ENCODE measurements at places on chromosomes 16 and 17. TPM values are rescaled to one million over a fixed set of nuclear protein-coding genes. Genes with fewer than 3 reads are reported as not detected.

STH gene
- not detected for total RNA-seq

DNA sequence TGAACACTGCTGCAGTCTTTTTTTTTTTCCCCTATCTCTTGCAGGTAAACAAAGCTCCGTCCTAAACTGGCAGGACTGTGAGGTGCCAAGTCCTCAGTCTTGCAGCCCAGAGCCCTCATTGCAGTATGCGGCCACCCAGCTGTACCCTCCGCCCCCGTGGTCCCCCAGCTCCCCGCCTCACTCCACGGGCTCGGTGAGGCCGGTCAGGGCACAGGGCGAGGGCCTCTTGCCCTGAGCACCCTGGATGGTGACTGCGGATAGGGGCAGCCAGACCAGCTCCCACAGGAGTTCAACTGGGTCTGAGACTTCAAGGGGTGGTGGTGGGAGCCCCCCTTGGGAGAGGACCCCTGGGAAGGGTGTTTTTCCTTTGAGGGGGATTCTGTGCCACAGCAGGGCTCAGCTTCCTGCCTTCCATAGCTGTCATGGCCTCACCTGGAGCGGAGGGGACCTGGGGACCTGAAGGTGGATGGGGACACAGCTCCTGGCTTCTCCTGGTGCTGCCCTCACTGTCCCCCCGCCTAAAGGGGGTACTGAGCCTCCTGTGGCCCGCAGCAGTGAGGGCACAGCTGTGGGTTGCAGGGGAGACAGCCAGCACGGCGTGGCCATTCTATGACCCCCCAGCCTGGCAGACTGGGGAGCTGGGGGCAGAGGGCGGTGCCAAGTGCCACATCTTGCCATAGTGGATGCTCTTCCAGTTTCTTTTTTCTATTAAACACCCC is 13.8 kb downstream of the IL34 start:
- DNase-seq, result no peak

DNA sequence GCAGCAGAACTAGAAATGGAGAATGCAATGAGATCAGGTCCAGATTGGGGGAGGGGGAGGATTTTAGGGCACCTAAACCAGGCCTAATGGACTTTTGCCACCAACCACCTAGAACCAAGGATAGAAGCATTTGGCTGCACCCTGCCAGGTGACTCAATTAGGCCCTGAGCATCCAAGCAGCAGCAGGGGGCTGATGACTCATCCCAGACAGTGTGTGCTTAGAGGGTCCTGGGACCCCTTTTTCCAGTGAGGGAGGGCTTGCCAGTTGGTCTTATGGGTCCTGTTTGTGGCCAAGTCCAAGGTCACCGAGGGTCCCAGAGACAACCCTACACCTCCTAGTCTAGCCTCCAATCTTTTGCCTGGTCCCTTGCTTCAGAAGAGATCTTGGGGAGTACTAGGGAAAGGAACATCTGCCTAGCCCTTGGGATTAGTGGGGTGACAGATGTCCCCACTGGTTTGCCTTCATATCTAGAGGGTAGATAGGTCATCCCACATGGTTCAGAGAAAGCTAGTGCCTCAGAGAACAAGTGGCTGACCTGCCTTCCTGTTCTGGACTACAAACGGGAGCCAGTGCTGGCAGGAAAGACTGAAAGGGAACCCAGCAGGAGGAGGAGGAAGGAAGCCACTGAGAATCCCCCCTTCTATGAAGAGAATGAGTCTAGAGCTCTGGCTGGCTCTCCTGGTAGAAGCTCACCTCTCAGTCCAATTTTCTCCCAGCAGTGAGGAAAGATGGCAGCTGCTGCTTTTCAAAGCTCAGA is 1.6 kb upstream of the TBKBP1 start:
- no peak for DNase-seq

- no peak for DNase-seq
Measured at GRCh38 chr16:1426734-1427471, 4.0 kb upstream of the PERCC1 start.

DNA sequence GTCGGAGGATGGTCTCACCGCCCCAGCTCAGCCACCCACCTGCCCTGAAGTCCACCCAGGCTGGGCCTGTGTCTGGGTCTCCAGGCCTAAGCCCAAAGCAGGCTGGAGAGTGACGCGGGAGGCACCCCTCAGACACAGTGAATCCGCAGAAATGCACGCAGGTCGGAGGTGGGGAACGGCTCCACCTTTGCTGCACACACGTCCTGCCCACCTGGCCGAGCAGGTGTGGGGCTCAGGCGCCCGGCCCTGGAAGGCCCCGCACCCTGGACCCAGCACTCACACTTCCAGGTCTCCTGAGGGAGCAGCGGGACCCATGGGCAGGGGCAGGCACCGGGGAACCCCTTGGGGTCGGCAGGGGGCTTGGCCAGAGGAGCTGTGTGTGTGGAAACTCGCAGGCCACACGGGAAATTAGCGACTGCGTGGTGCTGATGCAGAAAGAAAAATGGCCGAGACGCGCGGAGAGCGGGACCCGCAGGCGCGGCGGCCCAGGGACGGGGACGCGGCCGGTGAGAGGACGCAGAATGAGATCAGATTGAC is 10.7 kb downstream of the CYBC1 start:
- no peak for DNase-seq

AGRP gene
- total RNA-seq, result not detected

DNA sequence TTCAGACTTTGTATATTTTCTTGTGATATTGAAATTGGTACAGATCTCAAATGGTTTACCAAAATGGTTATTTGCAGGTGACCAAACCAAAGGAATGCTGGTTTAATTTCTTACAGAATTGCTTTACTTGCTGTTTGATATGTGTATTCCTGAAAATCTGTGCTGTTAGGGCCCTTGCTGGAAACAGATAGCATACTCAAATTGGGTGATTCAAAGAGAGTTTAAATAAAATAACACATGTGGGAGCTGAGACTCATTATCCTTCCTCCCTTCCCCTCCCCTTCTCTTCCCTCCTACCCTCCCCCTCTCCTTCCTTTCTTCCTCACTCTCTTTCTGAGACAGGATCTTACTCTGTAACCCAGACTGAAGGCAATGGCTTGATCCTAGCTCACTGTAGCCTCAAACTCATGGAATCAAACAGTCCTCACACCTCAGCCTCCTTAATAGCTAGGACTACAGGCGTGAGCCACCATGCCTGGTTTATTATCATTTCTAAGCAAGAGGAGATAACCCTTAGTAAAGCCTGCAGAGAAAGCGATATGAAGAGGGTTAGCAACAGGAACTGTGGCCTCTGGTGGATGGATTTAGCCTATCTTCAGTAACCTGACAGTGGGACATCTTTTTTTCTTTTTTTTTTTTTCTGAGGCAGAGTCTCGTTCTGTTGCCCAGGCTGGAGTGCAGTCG is 141.9 kb downstream of the BCAS3 start:
- no peak for DNase-seq

GRCh38 chr17:4877089-4877488 is 22.2 kb upstream of the C17orf107 start:
- DNase-seq, result no peak

DNA sequence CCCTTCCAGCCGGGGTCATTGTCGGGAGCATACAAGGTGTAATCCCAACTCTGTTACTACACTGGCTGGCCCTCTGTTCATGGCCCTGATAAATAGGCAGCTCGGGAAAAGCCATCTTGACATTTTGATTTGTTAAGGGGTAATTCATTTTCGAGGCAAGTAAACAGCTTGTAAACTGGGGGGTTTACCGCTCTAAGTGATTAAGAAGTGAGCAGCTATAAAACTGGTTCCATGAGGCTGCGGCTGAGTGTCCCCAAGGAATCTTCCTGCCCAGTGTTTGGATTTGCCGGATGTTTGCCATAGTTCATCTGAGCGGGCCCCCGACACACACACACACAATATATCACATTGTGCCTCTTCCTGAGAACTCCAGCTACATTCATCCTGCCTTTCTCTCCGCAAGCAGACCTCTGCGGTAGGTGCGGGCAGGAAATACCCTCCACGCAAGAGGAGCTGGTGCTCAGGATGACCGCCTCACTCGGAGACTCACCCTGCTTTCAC is 92.2 kb downstream of the SOCS1 start:
- DNase-seq, result no peak

DNA sequence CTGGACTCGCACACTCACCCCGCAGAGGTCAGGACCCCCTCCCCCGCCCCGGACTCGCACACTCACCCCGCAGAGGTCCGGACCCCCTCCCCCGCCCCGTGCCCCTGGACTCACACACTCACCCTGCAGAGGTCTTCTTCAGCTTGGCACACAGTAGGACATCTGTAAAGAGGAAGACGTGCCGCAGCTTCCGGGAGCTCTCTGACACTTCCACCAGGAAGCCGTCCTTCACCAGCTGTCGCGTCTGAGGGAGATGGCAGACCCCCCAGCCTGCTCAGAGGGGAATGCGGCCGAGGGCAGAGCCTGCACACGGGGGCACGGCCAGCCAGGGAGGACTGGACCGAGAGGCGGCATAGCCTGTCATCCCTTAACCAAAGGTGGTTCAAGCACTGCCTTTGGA is 72.9 kb downstream of the TIMM22 start:
- no peak for DNase-seq

POLR2A gene
- total RNA-seq, result 264 TPM

DNA sequence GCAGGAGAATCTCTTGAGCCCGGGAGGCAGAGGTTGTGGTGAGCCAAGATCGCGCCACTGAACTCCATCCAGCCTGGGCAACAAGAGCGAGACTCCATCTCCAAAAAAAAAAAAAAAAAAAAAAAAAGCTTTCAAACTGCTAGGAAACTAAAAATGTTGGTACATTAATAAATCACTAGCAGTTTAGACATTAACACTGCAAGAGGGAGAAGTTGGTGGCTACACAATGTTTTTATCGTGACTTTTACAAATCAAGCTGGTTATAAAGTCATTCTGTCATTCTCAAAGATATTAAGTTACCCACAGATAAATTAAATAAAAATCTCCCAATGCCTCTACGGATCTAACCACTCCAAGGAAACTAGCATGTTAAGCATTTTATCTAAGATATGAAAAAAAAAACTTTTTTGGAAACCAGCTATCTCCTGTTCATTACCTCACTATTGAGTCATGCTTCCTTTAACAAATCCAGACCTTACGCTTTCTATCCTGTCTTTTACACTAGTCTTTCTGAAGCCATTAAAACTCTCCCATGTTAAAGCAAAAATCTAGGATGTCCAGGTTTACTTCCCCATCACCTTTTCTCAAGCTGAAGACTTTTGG is 85.9 kb upstream of the SMURF2 start:
- no peak for DNase-seq

TBC1D3H gene
- total RNA-seq, result not detected

PALB2 gene
- 34.7 TPM for total RNA-seq

DNA sequence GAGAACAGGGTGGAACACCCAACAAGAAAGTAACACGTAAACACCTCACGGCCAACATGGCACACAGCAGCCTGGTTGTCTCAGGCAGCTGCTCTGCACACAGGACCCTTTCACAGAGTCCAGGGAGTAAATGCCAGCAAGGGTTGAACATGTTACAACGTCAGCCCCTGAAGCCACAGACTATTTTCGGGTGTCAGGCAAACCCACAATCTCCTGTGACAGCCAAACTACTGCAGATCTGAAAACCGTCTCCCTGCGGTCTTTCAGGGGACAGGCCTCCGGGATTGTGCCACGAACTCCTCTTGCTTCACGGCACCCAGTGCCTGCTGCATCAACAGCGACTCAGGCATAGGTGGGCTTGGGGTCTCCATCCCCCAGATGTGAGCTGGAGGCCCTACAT is 127.7 kb downstream of the XYLT1 start:
- DNase-seq, result no peak

ARMC5 gene
- total RNA-seq, result 8.8 TPM

DNA sequence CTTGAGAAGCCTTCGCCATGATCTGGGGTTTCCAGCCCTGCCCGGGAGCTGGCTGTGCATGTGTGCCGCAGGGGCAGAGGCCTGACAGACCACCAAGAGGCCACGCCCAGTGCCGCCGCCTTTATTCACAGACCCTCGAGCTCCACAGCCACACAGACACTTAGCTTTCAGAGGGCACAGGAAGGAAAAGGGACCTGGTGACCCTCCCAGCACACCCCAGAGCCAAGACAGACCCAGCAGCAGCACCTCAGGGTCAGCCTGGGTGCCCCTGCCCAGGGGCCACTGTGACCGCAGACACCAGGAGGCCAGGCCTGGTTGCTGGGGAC is 10.8 kb downstream of the MCRIP1 start:
- DNase-seq, result no peak
